ENCODE measurements at places on chromosomes 3 and 15.

GRCh38 chr15:56739964-56740640, 6.8 kb upstream of the ZNF280D start:
- no peak for DNase-seq

GRCh38 chr3:168872826-168873225, 777.1 kb upstream of the GOLIM4 start:
- no peak for DNase-seq

DNA sequence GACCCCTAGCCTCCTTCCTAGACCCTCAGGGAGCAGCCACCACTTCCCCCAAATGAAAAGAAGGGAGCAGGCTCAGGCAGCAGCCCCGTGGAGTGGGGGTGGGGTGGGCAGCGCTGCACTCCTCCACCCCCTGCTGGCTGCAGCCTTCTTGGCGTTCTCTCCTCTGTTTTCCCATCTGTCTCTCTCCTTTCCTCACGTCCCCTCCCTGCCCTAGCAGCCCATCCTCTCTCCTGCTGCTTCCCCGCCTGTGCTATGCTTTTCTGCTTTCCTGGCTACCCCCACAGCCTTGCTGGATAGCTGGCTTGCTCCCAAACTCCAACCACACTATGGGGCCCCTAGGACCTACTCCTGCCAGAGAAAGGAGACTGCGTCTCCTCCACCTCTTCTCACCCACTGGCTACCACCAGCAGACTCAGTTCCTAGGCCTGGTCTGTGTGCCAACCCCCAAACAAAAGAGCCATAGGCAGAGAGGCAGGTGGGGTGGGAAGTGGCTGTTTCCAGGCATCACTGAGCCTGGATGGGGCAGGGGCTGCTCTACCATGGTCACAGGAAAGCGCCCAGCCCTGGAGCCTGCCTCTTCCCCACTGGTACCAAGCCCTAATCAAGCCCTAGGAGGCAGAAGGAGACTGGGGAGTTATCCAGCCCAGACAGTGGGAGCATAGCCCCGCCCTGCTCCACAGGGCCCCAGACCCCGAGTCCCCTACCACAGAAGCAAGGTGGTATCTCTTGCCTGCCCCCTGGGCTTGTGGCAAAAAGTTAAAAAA, 3.4 kb upstream of the DISP2 start:
- DNase-seq, result no peak

GRCh38 chr15:99099661-99100060, 5.2 kb upstream of the SYNM start:
- no peak for DNase-seq

DNA sequence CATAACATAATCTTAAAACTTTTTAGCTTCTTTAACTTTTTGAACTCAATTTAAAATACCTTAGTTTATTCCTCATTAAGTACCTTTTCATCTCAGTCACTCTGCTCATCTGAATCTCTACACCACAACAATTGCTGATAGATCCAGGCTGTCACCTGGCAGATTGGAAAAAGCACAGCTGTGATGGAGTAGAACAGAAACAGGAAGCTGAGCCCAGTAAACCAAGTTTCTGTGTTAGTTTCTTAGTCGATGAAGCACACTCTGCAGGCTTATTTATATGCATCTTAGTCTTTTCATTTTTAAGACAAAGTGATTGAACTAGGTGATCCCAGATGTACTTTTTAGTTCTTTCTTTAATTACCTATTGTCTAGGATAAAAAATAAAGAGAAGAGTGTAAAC, 1398.0 kb upstream of the ALCAM start:
- DNase-seq, result no peak

GRCh38 chr3:9349321-9350117, 13.3 kb upstream of the THUMPD3 start:
- DNase-seq, result no peak

DNA sequence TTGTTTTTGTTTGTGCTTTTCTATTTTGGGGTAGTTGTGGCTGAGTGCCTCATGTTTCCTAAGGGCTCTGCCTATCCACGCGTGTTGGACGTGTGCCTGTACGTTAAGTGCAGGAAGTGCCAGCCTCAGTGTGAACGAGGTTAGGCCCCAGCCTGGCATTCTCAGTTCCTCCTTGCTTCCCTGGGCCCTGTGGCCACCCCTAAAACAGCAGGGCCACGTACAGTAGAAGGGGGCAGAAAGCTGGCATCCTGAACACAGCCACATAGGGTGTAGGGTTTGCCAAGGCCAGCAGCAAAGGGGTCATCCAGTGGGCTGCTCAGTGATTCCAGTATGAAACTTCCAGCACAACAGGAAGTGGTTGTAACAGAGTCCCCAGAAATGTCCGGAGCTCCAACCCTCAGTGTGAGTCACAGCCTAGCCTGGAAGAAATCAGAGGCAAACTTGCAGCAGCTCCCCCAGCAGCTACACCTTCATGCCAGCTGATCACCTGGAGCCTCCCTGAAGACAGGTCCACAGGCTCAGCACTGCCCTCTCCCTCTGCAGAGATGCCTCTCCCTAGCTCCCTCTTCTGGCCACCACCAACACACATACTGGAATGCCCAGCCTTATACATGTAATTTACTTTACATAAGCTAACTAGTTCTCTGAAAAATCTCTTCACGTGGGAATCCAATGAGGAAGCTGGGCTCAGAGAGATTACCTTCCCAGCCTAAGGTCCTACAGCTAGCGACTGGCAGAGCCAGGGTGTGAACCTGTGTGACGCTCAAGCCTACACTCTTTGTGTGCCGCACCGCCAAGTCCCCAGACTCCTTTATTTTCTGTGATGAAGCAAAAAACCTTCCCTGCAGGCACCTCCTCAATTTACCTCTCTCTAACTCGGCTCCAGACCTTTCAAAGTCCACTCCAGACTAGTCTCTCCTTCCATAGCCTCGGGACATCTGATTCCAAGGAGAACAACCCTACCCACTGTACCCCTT, 26.6 kb downstream of the ILDR1 start:
- peak; percentile 35 for DNase-seq

DNA sequence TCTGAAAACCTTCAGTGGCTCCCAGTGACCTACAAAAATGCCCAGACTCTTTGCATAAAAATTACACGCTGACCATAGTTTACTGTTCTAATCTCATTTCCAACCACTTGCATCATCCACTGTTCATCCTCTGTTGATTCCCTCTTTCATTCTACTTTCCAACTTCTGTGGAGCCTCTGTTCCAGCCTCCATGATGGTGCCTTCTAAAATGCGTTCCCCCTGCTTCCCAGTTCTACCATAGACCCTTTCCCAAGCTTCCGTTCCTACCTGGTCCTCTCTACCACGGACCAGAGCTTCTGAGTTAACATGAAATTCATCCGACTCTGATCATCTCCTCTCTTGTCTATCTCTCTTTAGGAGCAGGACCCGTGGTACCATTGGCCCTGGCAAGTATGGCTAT, 127.0 kb downstream of the THSD4 start:
- DNase-seq, result no peak

GRCh38 chr3:174873832-174874657, 14.9 kb downstream of the NAALADL2 start:
- DNase-seq, result no peak

- no peak for DNase-seq
These were observed 154.1 kb upstream of the CBLB start for GRCh38 chr3:106022913-106023312.

DNA sequence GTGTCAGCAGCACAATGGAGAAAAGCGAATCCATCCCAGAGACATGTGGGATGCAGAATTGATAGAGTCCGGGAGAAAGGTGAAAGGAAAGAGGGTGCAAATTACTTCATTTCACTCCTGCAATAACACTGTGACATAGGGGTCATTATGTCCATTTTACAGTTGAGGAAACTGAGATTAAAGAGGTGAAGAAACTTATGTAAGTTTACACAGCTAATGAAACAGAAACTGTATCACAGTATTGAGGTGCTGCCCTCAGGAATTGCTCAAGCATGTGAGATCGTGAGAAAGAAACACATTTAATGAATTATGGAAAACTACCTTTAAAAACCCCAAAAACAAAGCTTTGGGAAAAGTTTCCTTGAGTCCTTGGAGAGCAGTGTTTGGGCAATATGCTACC, 103.6 kb upstream of the PFN2 start:
- no peak for DNase-seq

- DNase-seq, result no peak
These were observed 342.1 kb downstream of the TBL1XR1 start for GRCh38 chr3:176855213-176855612.

GRCh38 chr3:12198301-12198700, 39.6 kb upstream of the TIMP4 start:
- no peak for DNase-seq

- DNase-seq, result no peak
These were observed 333.0 kb downstream of the ZNF385D start for GRCh38 chr3:21417991-21418390.

DNA sequence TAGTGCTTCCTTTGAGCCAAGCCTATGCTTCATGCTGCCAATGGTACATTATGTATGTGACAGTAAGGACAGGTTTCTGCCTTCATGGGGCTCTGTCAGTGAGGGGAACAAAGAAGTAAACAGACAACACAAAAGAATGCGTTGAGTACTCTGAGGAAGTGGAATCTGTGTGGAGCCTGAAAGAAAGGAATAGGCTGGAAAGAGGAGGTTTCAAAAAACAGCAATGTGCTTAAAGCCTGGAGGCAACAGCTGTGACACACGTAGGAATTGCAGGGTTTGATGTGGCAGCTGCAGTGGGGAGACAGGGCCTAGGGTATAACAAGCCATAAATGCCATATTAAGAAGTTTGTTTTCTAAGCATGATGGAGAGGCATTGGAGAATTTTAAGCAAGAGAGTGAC, 316.7 kb downstream of the CLSTN2 start:
- DNase-seq, result peak; percentile 33

DNA sequence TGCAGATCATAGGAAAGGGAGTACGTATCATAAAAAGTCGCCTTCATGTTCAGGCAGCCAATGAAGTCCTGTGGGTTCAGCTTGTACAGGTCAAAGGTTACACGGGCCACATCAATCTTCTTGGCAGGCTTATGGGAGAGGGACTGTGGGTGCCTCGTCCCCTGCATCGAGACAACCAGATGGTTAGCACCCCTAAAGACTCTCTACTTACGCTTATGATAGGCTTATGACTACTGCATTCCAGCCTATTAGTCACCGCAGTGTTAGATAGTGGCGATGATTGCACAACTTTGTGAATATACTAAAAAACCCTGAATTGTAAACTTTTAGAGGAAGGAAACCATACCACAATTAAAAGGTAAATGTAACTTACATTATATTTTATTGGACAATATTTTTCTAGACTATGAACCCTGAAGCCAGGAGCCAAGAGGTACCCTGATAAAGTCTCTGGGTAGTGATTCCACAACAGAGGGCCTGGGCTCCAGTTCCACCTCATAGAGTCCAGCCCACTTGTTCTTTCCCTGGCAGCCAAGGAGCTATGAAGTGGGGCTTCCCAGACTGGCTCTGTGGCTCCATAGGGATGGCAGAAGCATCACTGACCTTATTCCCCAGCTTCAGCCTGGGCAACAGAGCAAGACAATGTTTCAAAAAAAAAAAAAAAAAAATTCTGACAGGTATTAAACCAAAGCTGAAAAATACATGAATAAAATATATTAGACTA, 2.5 kb upstream of the FANCD2 start:
- no peak for DNase-seq

- DNase-seq, result no peak
These were observed 8.3 kb downstream of the CCDC80 start for GRCh38 chr3:112632596-112632995.

DNA sequence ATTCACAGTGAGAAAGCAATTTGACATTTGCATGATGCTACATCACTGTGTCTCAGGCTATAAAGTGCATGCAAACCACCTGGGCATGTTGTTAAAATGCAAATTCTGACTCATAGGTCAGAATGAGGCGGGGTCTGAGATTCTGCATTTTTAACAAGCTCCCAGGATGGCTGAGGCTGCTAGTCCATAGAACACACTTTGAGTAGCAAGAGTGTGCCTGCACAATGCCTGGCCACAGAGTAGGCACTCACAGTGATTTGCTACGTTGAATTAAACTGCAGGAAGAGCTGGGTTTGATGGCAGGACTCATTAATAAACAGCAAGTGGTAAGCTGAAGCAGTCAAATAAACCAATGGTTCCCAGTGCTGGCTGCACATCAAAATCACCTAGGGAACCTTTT, 48.1 kb downstream of the NTRK3 start:
- no peak for DNase-seq

DNA sequence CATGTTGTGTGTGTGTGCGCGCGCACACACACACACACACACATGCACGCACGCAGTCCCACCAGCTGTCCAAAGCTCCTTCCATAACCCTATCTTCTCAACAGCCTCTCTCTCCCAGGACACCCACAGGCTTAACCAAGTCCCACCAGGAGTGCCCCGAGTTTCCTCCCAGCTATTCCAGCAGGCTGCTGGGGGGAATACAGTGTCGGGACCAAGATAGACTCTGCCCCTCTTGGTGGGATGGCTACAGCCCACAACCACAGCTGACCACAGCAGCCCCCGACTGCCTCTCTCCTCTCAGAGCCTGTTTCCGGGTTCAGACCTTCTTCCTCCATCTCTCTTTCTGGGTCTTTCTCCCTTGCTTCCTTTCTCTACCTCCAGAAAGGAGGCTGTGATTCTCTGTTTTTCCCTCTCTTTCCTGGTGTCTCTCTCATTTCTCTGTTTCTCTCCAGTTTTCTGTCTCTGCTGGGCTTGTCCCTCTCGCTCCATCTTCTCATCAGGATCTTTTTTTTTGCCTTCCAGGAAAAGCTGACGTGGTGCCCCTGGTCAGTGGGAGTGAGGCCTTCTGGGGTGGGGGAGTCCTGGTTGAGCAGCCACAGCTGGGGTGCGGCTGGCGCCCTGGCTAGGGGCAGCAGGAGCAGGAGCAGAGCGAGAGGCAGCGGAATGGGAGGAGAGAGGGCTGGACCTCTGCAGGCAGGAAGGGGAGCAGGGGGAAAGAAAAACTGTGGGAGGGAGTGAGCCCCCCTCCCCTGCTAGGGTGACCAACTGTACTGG, 3.3 kb upstream of the ISLR start:
- DNase-seq, result no peak

GRCh38 chr3:73609655-73610054, 15.1 kb downstream of the PDZRN3 start:
- no peak for DNase-seq

- no peak for DNase-seq
These were observed 15.4 kb downstream of the IDH2 start for GRCh38 chr15:90086868-90087268.

DNA sequence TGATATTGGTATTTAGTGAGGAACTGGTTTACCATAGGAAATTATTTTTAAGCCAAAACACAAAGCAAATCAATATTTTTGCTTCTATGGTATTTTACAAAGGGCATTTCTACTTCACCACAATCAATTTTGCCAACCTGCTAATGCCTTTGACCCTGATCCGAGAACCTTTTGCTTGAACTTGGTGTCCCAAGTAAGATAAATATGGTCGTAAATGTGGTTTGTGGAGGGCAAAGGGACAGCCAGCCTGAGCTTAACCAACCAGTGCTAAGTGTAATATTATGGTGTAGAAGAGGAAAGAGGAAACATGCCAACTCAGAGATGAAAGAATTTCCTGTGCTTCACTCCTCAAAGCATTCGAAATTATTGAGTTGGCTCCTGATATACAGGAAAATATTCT, 148.4 kb downstream of the C3orf38 start:
- no peak for DNase-seq

Measured in neuronal stem cell (in vitro differentiated cells).